NAMALWA (cell line): ENCODE measurements at places on chromosomes 12 and 14.

GRCh38 chr12:11702959-11703358 lies 53.5 kb downstream of the ETV6 start:
- DNase-seq = no peak

DNA sequence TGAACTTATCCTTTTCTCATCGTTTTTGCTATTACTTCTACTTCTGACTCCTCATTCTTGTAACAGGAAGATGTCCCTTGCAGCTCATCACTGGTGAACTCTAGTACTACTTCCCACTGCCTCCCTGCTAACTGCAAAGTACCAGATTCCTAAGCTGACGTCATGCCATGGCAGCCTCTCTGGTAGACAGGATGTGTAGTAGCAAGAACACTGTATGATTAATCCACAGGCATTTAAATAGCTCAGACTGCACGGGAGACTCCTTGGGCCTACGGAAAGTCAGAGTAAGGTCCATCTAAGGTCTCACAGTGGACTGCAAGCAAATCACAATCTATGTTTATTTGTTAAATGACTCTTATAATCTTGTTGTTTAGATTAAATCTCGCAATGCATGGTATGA lies 43.5 kb downstream of the DNAI7 start:
- DNase-seq = no peak

GRCh38 chr12:85190728-85191127 lies 89.3 kb upstream of the ALX1 start:
- DNase-seq = no peak

DNA sequence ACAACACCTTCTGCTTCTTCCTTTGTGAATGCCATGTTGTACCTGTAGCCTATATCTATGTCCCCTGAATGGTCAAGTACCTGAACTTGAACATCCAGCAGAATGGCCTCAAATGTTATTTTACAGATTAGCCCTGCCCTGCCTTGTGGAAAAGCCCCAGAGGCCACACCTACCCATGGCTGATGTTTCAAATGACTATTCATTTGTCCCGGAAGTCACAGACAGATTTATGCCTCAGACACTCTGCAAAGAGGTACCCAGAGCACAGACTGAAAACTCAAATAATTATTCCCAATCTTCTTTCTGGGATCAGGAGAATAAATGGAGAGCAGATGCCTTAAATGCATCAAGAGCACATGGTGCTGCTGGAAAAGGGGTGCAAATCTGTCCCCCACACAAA lies 13.0 kb upstream of the DPF3 start:
- DNase-seq = no peak

- no peak for DNase-seq
Measured at GRCh38 chr12:62129291-62129690, 130.9 kb upstream of the USP15 start.

DNA sequence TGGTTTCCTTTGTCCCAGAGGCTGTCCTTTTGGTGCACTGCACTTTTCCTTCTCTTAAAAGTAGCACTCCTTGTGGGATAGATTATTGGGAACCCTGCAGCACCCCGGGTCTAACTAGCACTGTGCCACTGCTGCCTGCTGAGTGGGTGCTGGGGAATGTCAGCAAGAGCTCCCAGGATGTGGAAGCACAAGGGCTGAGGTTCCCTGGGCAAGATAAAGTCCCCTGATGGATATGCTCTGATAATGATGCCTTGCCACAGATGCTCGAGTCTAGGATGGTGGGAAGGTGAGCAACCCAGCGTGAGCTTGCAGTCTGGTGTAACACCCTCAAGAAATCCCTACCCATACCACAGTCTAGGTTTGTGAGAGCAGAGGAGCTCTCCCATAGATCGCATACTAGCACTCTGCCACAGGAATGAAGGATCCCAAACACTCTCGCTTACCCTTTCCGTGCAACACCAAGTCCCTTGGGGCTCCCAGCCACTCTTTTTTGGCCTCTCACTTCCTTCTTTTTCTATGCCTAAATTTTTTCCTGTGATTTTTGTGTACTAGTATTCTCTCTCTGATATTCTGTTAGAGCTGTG lies 32.6 kb downstream of the USP15 start:
- no peak for DNase-seq

- DNase-seq = no peak
Measured at GRCh38 chr12:120761519-120761934, 35.9 kb downstream of the ACADS start.

DNA sequence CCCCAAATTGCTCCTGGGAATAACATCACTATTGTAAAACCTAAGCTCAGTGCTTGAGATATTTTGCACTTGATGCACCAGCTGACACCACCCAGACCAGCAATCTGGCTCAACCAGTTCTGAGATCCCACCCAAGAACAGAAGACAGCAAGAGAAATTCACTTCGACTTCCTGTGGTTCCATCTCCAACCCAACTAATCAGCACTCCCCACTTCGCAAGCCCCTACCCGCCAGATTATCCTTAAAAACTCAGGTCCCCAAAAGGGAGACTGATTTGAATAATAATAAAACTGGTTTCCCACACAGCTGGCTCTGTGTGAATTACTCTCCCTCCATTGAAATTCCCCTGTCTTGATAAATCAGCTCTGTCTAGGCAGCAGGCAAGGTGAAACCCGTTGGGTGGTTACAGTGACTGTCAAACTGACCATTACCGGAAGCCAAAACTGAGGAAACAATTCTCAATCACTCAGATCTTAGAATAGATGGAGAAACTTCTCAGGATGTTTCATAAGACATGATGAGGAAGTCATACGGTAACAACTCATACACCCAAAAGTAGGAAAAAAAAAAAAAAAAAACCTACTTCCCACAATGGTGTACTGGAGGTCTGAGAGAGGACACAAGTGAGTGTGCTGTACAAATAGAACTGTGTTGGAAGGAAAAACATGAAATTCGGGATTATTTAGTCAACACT lies 92.4 kb downstream of the TMTC1 start:
- DNase-seq = no peak

- no peak for DNase-seq
Measured at GRCh38 chr12:102962532-102962931, 5.1 kb downstream of the ASCL1 start.

- DNase-seq = no peak
Measured at GRCh38 chr12:39127401-39127800, 222.0 kb upstream of the CPNE8 start.

DNA sequence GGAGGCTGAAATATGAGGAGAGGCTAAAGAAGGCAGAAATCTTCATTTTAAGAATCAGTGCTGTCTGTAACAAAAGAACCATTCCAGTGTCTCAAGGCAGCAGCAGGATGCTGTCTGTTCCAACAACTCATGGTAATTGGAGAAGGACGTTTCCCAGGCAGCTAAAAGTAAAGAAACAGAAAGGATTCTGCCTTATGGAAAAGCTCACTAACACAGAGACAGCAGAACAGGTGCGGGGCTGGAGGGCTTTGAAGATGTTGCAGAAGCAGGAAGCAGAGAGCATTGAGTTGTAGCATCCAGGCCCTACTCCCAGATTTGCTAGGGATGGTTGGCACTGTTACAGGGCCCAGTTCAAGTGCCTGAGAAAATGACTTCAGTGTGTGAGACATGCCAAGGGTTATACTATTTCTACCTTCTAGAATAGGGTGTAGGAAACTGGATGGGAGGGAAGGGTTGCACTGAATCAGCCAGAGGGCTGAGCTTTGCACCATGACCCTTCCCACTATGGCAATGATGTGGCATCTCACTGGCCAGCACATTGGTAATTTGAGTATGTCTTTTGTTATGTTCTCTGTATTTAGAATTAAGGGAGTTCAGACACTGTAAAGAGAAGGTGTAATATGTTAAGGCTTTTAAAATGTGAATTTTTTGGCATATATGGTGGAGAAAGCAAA lies 160.0 kb upstream of the FBXO33 start:
- no peak for DNase-seq

DNA sequence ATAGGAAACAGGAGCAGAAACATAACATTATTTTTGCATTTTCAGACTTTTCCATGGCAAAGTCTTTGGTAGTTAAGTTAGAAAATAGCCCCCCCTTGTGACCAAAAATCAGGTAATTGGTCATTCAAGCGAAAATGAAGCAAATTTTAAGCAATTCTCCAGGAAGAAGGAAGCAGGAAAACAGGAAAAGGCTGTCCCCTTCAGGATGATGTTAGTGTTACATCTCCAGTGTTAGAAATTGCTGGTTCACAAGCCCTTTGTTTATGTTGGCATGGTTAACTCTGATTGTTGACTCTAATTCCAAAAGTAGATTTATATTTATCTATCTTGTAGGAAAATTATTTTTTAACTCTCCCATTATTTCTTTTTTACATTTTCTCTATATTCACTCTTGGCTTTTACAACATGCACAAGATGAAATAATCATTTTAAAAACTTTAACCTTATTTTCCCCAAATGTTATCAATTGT lies 18.8 kb upstream of the GAS2L3 start:
- peak; percentile 74 for DNase-seq

- no peak for DNase-seq
Measured at GRCh38 chr12:24396224-24396623, 446.8 kb upstream of the SOX5 start.

- no peak for DNase-seq
Measured at GRCh38 chr14:85182282-85182681, 347.7 kb upstream of the FLRT2 start.

- no peak for DNase-seq
Measured at GRCh38 chr12:113467142-113467501, 4.5 kb downstream of the LHX5 start.
